ENCODE measurements at places on chromosomes 16 and 17.

DNA sequence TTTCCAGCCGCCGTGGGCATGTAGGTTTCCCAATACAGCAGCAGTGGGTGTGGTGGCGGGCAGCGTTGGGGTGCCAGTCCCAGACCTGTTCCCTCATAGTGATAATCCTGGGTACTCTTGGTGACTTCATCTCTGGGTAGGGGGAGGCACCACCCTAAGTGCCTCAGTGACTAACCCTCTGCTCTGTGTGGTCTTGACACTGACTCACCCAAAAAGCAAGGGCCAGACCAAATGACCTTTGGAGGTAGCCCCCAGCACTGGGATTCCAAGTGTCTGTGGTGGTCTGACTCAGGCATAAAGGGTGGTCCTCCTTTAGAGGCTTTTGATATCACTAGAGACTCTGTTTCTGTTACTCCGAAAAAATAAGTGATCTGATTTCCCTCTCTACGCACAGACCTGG lies 908 bp downstream of the CALB2 start:
- no peak overlapping the region for H3K4me3 ChIP-seq
- DNase-seq, result no peak
- no peaks in the 10 kb centered on the region for H3K4me1 ChIP-seq
- H3K36me3 ChIP-seq, result no peaks in the 10 kb centered on the region
- no peak overlapping the region for H3K27ac ChIP-seq

- peak overlapping the region; percentile 65 for H3K27ac ChIP-seq
- peaks cover 20% of the 10 kb centered on the region for H3K4me1 ChIP-seq
- no peaks in the 10 kb centered on the region for H3K36me3 ChIP-seq
- H3K4me3 ChIP-seq, result no peak overlapping the region
- no peak for DNase-seq
- no peaks in the 10 kb centered on the region for H3K27me3 ChIP-seq
Observed at GRCh38 chr17:17419631-17420030, 57.2 kb upstream of the MED9 start.

- H3K36me3 ChIP-seq, result no peaks in the 10 kb centered on the region
- H3K27ac ChIP-seq, result no peak overlapping the region
- no peak overlapping the region for H3K4me3 ChIP-seq
- H3K4me1 ChIP-seq, result peaks cover 2% of the 10 kb centered on the region
- DNase-seq, result no peak
- H3K27me3 ChIP-seq, result peaks cover 3% of the 10 kb centered on the region
Observed at GRCh38 chr17:69608808-69609472, 194.4 kb downstream of the MAP2K6 start.

GRCh38 chr16:88049561-88050545 lies 98.6 kb downstream of the BANP start:
- DNase-seq, result no peak
- H3K27ac ChIP-seq, result no peak overlapping the region
- peaks cover 8% of the 10 kb centered on the region for H3K36me3 ChIP-seq
- H3K4me3 ChIP-seq, result no peak overlapping the region
- no peaks in the 10 kb centered on the region for H3K27me3 ChIP-seq

GRCh38 chr16:68434624-68435210 lies 13.6 kb downstream of the SMPD3 start:
- no peaks in the 10 kb centered on the region for H3K4me1 ChIP-seq
- H3K27ac ChIP-seq, result no peak overlapping the region
- peaks cover 8% of the 10 kb centered on the region for H3K36me3 ChIP-seq
- H3K27me3 ChIP-seq, result peaks cover 20% of the 10 kb centered on the region
- DNase-seq, result no peak

DNA sequence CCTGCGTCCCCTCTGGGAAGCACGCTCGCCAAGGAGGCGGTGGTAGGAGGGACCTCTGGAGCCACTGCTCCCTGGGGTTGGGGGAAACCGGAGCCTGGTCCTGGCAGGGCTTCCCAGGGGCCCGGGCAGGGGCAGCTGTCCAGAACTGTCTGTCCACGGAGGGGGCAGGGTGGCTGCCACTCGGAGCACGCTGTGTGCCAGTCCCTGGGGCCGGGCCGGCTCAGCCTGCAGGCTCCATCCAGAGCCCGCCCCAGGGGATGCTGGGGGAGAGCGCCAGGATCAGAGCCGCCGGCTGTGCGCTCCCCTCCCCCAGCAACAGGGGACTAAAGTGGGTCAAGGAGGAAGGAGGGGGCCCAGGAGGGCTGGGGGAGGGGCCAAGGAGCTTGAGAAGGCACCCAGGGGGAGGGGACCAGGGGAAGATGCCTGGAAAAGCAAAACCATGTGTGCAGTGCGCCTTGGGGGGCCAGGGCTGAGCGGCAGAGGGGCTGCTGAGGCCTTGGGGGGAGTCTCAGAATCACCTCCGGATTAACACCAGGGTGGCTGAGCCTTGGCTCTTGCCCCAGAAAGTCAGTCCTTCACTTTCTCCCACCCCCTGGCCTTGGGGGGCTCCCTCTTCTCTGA lies 21.3 kb downstream of the ZNF423 start:
- H3K36me3 ChIP-seq, result no peaks in the 10 kb centered on the region
- H3K4me1 ChIP-seq, result no peaks in the 10 kb centered on the region
- H3K4me3 ChIP-seq, result no peak overlapping the region
- DNase-seq, result no peak
- no peak overlapping the region for H3K27ac ChIP-seq

GRCh38 chr17:17030515-17031211 lies 11.6 kb upstream of the MPRIP start:
- no peaks in the 10 kb centered on the region for H3K27me3 ChIP-seq
- no peaks in the 10 kb centered on the region for H3K4me1 ChIP-seq
- no peak overlapping the region for H3K4me3 ChIP-seq
- no peaks in the 10 kb centered on the region for H3K36me3 ChIP-seq
- peak; percentile 48 for DNase-seq

GRCh38 chr16:11949527-11949926 lies 7.7 kb upstream of the NPIPB2 start:
- no peak overlapping the region for H3K27ac ChIP-seq
- no peaks in the 10 kb centered on the region for H3K4me1 ChIP-seq

GRCh38 chr17:7442142-7442541 lies 2.7 kb upstream of the CHRNB1 start:
- peaks cover 48% of the 10 kb centered on the region for H3K27me3 ChIP-seq
- H3K36me3 ChIP-seq, result no peaks in the 10 kb centered on the region
- no peak overlapping the region for H3K27ac ChIP-seq
- H3K4me1 ChIP-seq, result peaks cover 32% of the 10 kb centered on the region
- H3K4me3 ChIP-seq, result no peak overlapping the region

DNA sequence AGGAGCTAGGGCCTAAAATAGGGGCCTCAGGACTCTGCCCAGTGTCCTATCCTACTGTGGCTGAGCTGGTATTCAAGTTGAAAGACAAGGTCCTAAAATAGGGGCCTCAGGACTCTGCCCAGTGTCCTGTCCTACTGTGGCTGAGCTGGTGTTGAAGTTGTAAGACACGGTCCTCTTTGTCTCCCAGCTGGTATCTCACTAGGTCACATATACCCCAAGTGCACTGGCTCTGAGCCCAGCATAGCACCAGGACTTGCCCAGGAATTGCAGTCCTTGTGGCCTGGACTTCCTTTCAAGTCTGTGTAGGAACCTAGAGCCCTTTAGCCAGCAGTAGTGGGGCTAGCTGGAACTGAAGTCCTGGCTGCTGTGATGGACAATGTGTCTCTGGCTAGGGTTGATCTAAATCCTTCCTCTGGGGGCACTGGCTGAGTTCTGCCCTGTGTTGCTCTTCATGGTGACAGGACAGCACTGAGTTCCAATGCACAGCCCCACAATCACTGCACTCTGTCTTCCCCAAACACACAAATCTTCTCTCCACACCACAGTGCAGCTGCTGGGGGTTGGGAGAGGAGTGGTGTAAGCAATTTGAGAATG lies 260.5 kb downstream of the HAPSTR1 start:
- H3K27ac ChIP-seq, result no peak overlapping the region
- H3K4me1 ChIP-seq, result no peaks in the 10 kb centered on the region
- H3K27me3 ChIP-seq, result peaks cover 20% of the 10 kb centered on the region
- DNase-seq, result no peak
- H3K36me3 ChIP-seq, result peaks cover 14% of the 10 kb centered on the region

GRCh38 chr17:48769009-48769675 lies 40.6 kb upstream of the HOXB13 start:
- no peaks in the 10 kb centered on the region for H3K4me1 ChIP-seq
- H3K27ac ChIP-seq, result no peak overlapping the region
- peaks cover 30% of the 10 kb centered on the region for H3K27me3 ChIP-seq
- no peaks in the 10 kb centered on the region for H3K36me3 ChIP-seq
- no peak overlapping the region for H3K4me3 ChIP-seq

- peaks cover 8% of the 10 kb centered on the region for H3K27me3 ChIP-seq
- DNase-seq, result no peak
- H3K27ac ChIP-seq, result no peak overlapping the region
- H3K4me1 ChIP-seq, result peaks cover 15% of the 10 kb centered on the region
Observed at GRCh38 chr17:77617516-77617915, 341.0 kb upstream of the TNRC6C start.

DNA sequence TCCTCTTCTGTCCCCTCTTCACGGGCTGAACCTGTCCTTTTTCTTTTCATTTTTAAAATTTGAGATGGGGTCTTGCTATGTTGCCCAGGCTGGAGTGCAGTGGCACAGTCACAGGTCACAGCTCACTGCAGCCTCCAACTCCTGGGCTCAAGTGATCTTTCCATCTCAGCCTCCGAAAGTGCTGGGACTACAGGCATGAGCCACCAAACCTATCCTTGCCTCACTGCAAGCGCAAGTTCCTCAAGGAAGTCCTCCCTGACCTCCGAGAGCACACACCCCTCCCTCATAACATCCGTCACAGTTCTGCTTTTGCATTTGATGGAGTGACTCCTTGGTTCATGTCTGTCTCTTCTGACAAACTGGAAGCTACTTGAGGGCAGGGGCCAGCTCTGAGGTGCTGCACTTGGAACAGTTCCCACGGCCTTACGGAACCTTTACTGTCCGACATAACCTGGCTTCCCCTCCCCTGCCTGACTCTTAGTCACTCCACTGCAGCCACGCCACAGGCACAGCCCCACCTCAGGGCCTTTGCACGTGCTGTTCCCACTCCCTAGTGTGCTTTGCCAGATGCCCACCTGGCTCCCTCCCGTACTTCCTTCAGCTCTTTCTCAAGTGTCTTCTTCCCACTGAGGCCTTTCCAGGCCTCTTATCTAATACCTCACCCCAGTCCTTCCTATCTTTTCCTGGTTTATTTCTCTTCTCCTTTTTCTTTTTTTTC lies 4.4 kb downstream of the TBX6 start:
- H3K27me3 ChIP-seq, result no peaks in the 10 kb centered on the region
- H3K4me1 ChIP-seq, result peaks cover 19% of the 10 kb centered on the region
- peaks cover under 1% of the 10 kb centered on the region for H3K36me3 ChIP-seq
- H3K4me3 ChIP-seq, result no peak overlapping the region
- no peak for DNase-seq

GRCh38 chr16:84699147-84699711 lies 571 bp upstream of the USP10 start:
- peak overlapping the region; percentile 61 for H3K27ac ChIP-seq
- no peaks in the 10 kb centered on the region for H3K27me3 ChIP-seq
- H3K4me1 ChIP-seq, result peaks cover 31% of the 10 kb centered on the region
- H3K36me3 ChIP-seq, result no peaks in the 10 kb centered on the region
- no peak for DNase-seq

DNA sequence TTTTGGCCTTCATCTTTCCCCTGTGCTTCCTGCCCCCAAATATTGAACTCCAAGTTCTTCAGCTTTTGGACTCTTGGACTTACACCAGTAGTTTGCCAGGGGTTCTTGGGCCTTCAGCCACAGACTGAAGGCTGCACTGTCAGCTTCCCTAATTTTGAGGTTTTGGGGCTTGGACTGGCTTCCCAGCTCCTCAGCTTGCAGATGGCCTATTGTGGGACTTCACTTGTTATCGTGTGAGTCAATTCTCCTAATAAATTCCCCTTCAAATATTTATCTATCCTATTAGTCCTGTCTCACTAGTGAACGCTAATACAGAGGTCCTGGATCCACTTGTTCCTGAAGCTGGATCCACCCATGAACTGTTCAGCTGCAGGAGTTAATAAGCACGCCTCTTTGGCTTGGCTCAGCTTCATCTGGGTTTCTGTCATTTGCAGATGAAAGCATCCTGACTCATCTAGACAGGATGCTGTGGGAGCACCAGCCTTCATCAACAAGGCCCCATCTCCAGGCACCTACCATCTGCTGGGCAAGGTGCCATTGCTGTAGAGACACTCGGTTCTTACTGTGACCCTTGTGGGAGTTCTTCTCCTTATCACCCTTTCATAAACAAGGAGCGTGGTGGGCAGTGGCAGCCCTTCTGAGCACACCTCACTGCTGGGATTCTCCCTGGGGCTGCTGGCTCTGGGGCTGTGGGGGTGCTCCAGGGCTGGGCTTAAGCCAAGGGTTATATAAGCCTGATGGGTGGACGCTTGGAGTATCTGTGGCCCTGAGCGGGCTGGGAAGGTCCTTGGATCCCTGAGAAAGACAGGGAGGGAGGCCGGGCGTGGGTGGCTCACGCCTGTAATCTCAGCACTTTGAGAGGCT lies 23.1 kb downstream of the LAT start:
- peak overlapping the region; percentile 62 for H3K27ac ChIP-seq
- no peaks in the 10 kb centered on the region for H3K27me3 ChIP-seq

- no peaks in the 10 kb centered on the region for H3K27me3 ChIP-seq
- H3K36me3 ChIP-seq, result no peaks in the 10 kb centered on the region
- H3K27ac ChIP-seq, result no peak overlapping the region
- no peak for DNase-seq
- H3K4me3 ChIP-seq, result no peak overlapping the region
- H3K4me1 ChIP-seq, result no peaks in the 10 kb centered on the region
Observed at GRCh38 chr17:63070031-63070430, 104.0 kb downstream of the TANC2 start.

GRCh38 chr16:2339521-2340484 lies 725 bp downstream of the ABCA3 start:
- H3K27me3 ChIP-seq, result peaks cover 7% of the 10 kb centered on the region
- H3K4me1 ChIP-seq, result peaks cover 11% of the 10 kb centered on the region
- H3K36me3 ChIP-seq, result no peaks in the 10 kb centered on the region
- peak overlapping the region; percentile 92 for H3K4me3 ChIP-seq
- peak overlapping the region; percentile 70 for H3K27ac ChIP-seq

- peaks cover 15% of the 10 kb centered on the region for H3K4me1 ChIP-seq
- no peak overlapping the region for H3K27ac ChIP-seq
- no peak overlapping the region for H3K4me3 ChIP-seq
Observed at GRCh38 chr16:3536851-3537250, 36.0 kb downstream of the CLUAP1 start.

- no peak overlapping the region for H3K27ac ChIP-seq
- no peak for DNase-seq
- H3K4me3 ChIP-seq, result no peak overlapping the region
- peaks cover 16% of the 10 kb centered on the region for H3K4me1 ChIP-seq
- H3K27me3 ChIP-seq, result no peaks in the 10 kb centered on the region
Observed at GRCh38 chr16:15572329-15573001, 70.5 kb downstream of the MARF1 start.

GRCh38 chr17:41687828-41688640 lies 651 bp upstream of the EIF1 start:
- DNase-seq, result no peak
- H3K27ac ChIP-seq, result peak overlapping the region; percentile 98
- H3K4me3 ChIP-seq, result peak overlapping the region; percentile 99
- no peaks in the 10 kb centered on the region for H3K27me3 ChIP-seq

DNA sequence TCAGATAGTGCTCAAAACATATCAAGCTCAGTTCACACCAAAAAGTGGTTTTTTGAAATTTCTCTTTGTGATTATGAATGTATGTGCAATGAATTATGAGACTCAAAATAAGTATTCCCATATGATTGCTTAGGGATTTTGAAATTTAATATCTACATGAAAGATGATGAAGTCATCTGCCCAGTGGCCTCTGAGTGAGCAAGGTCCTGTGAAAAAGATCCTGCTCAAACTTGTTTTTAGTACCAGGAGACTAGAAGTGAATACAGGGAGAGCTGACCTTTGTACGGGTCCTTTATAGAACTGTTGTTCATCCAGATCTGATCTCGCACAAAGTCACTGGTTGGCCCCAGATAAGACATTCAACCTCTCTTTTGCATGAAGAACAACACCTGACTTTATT lies 151.9 kb upstream of the MAF start:
- DNase-seq, result no peak
- H3K36me3 ChIP-seq, result peaks cover 5% of the 10 kb centered on the region
- no peak overlapping the region for H3K4me3 ChIP-seq
- H3K27ac ChIP-seq, result no peak overlapping the region
- peaks cover 10% of the 10 kb centered on the region for H3K4me1 ChIP-seq

Measured in natural killer cell treated with Interleukin-12 subunit alpha and Interleukin-12 subunit beta and Interleukin-15 and Interleukin-18, amount 100 ng/mL, for 72 hours (primary cell).